ENCODE measurements at places on chromosomes 5 and 9.

DNA sequence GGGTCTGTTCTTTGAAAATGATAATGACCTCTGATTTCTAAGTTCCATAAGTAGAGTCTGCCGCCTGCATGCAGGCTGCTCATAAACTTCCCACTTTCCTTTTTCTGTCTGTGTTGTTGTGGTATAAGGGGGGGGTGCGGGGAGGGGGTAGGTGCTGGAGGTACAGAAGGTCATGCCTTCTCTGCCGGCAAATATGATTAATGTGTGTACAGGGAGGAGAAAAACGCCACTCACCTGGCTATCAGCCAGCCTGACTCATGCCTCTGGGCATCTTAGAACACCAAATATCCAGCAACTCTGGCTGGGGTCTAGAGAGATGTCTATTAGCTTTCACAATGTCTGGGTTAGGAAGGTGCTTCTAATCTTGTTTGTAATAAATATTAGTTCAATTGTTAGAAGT, 128.3 kb downstream of the EFNA5 start:
- DNase-seq, result no peak

- DNase-seq, result no peak
Observed at GRCh38 chr9:89720696-89721175, 115.9 kb downstream of the GADD45G start.

- no peak for DNase-seq
Observed at GRCh38 chr9:133258061-133259015, 16.7 kb downstream of the ABO start.

DNA sequence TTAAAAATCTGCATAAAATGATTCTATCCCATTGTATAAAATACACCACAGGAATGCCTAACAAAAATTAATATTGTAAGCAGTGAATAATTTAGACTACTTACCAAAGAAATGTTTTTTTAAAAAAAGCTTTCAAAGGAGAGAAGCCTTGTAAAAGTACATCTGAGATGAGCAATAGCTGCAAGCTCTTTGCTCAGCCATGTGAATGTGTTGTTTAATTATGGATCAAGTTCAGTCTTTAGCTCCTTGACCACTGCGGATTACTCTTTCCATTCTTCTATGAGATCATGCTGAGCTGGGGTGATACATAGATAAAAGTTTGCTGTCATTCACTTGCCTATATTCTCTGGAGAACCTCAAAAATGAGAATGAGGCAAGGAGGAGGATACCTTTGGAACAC, 782.4 kb upstream of the ZNF608 start:
- DNase-seq, result no peak

DNA sequence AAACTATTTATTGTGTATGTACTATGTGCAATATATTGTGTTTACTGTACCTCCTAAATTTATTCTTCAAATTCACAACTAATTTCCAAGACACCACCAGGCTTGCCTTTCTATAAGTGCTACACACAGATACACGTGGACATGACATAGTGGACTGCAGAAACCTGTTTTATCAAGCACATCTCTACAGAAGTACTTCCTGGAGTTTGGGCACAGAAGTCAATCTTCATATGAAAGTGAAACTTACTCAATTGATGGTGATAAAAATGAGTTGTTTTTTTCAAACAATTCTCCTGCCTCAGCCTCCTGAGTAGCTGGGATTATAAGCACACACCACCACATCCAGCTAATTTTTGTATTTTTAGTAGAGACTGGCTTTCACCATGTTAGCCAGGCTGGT, 57.6 kb downstream of the NLN start:
- no peak for DNase-seq

- DNase-seq, result no peak
Observed at GRCh38 chr5:93348231-93348630, 232.8 kb downstream of the NR2F1-AS1 start.

DNA sequence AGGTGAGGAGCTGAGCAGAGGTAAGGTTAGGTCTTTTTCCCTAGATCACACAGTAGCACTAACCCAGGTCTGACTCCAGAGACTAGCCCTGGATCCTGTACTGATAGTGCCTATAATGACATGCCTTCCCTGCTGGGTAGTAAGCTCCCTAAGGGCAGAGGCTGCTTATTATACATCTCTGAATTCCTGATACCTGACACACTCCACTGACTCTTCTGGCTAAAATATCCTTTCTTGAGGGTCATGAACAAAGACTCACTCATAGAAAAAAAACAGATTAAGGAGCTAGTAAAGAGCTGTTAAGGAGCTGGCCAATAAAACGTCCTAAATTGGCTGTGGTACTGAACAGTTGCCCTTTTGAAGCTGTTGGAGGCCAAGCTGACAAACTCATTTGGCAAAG, 149.0 kb upstream of the ITGA1 start:
- no peak for DNase-seq

- DNase-seq, result no peak
Observed at GRCh38 chr5:149205625-149206523, 64.6 kb downstream of the ABLIM3 start.

DNA sequence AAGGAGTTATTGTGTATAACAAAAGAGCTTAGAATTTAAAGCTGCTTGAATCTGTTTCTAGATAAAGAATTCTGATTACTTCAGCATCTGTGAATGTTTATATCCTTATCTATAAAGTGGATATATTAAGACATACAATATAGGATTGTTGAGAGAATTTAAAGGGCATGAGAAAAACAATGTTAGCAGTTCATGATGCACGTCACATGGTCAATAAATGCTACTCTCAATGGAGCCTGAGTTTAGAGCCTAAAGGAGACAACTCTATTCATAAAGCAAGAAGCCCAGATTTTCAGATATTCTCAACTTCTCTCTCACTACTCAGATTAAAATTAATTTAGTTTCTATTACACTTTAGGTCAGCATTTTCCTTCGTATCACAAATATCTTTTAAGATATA, 666.7 kb upstream of the CDH18 start:
- DNase-seq, result no peak

- DNase-seq, result no peak
Observed at GRCh38 chr9:121596515-121596914, 54.9 kb upstream of the DAB2IP start.

DNA sequence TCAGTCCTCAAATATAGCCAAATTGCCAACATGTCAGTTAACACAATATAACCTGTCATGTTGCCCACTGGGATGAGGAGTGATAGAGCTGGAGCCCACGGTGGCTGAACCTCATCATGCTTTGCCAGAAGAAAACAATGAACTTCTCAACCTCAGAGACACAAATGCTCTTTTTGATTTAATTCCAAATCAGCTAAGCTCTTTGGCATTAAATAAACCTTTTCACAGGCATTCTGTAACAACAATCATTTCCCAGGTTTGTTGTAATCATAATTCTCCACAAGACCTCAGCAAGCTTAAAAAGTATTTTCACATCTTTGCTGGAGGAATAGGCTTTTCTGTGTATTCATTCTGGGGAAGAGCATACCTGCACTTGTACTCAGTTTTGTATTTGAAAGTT, 830.9 kb downstream of the MAT2B start:
- DNase-seq, result no peak

- DNase-seq, result no peak
Observed at GRCh38 chr9:121842612-121842978, 191.2 kb downstream of the DAB2IP start.

DNA sequence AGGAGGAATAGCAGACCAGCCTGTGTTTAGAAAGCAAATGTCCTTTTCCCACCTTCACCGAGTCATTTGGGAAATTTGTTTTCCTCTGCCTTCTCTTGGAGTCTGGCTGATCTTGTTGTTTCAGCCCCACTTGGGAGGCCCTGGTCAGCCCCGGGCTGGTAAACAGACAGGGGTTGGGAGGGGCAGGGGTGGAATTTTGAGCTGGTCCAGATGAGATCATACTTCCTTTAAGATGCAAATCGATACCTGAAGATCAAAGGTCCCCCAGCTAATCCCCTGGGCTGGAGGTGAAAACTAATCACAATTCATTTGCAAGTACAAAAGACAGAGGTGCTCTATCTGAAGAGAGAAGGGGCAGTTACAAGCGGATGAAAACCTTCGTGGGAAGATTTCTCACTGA, 118.4 kb downstream of the PAPPA start:
- DNase-seq, result no peak

DNA sequence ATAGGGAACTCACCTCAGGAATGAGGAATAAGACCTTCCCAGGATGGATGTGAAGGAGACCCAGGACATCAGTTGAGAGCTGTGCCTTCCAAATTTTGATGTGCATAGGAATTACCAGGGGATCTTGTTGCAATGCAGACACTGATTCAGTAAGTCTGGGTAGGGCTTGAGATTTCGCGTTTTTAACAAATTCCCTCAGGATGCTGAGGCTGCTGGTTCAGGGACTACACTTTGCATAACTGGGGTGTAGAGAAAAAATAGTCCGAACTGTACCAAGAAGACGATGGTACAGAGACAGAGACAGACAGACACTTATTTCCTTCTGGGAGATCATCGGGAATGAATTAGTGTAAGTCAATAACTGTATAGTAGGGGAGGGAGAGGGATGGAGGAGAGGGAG, 82.3 kb upstream of the FREM1 start:
- no peak for DNase-seq

DNA sequence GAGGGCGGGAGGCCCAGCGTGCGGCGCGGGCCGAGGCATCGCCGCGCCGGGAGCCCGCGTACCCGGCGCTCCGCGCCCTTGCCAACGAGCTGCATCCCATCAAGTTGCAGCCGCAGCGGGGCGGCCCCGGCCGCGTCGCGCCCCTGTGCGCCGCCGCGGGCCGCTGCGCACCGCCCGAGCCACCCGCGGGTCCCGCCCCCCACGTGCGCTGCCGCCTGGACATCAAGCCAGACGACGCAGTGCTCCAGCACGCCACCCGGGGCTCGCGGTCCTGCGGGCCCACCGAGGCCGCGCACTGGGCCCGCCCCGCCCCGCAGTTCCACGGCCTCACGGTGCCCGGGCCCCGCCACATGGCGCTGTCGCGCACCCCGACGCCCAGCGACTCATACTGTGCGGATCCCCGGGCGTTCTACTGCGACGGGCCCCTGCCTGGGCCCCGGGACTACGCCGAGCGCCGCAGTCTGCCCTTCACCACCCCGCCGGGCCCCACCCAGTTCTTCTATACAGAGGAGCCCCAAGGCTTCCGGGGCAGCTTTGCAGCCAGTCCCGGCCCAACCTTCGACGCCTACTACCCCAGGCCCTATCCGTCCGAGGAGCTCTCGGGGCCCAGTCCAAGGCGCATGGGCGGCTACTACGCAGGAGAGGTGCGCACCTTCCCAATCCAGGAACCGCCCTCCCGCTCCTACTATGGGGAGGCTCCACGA, 2.6 kb downstream of the AJM1 start:
- DNase-seq, result no peak

DNA sequence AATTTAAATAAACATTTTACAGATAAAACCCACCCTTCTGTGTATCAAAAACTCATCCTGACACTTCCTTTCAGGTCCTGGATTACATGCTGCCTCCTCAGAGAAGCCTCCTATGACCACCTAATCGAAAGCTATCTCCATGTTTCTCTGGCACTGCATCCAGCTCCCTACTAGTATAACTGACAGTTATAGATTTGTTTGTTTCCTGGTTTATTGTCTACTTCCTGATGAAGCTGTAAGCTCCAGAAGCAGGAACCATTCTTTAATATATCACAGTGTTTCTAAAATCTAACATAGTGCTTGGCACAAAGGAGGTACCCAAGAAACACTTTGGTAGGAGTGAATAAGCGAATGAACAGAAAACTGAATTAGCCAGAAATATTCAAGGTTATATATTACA, 270.4 kb downstream of the EFNA5 start:
- DNase-seq, result no peak

DNA sequence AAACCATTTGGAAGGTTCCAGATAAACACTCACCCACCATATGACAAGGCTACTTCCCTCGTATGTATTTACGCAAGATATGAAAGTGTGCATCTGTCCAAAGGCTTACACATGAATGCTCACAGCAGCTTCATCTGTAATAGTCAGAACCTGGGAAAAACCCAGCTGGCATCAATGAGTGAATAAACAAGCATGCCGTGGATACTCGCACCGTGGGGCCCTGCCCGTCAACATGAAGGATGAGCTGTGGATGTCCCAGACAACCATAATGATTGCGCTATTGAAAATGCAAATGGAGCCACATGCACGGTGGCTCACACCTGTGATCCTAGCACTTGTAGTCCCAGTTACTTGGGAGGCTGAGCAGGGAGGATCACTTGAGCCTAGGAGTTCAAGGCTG, 60.6 kb upstream of the FCN1 start:
- no peak for DNase-seq

GRCh38 chr5:14228219-14228618, 85.1 kb downstream of the TRIO start:
- no peak for DNase-seq

DNA sequence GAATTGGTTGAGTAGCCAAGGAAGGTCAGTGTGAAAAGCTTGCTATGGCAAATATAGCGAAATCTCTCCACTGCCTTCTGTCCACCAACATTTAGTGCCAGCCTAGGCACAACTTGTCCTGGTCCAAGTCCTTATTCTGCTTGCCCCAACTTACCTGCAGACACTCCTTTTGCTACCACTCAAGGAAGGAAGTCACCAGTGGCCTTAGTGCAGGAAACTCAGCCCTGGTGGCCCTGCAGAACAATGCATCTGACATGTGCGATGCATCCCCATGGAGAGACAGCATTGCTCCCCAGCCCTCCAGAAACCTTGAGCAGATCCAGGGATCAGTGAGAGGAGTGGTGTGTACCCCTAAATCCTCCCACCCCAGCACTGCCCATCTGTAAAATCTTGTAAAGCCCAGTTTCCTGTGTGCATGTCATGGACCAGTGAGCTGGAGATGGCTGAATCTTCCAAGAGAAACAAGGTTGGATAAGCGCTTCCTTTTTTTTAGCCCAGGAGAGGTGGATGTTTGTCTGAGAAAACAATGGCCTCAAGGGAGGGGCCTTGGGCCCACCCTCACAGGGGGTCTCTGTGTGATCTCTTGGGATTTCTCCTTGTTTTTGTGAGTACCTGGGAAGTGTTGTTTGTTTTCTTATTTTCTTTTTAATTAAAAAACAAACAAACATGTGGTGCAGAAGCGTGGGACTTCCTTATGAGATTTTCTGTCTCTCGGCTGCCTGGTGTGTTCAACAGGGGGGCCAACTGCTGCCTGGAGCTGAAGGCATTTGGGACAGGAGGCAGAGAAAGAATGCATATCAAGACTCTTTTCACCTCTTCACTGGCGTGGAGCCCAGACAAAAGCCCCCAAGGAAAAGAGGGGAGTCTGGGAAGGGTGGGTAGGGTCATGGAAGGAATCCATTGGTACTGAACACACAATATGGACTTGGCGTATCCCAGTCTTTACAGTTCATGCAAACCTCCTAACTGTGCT, 3.6 kb downstream of the FOXI1 start:
- DNase-seq, result no peak

GRCh38 chr9:72150127-72150526, 887 bp downstream of the GDA start:
- no peak for DNase-seq

All from cerebellar nuclear complex (tissue), 1 donor.